ENCODE measurements at places on chromosomes 2 and 18.

- no peak for DNase-seq
These were observed 34.8 kb downstream of the SEMA4F start for GRCh38 chr2:74688881-74689280.

GRCh38 chr2:167787021-167787420 lies 460.4 kb downstream of the STK39 start:
- DNase-seq = no peak

DNA sequence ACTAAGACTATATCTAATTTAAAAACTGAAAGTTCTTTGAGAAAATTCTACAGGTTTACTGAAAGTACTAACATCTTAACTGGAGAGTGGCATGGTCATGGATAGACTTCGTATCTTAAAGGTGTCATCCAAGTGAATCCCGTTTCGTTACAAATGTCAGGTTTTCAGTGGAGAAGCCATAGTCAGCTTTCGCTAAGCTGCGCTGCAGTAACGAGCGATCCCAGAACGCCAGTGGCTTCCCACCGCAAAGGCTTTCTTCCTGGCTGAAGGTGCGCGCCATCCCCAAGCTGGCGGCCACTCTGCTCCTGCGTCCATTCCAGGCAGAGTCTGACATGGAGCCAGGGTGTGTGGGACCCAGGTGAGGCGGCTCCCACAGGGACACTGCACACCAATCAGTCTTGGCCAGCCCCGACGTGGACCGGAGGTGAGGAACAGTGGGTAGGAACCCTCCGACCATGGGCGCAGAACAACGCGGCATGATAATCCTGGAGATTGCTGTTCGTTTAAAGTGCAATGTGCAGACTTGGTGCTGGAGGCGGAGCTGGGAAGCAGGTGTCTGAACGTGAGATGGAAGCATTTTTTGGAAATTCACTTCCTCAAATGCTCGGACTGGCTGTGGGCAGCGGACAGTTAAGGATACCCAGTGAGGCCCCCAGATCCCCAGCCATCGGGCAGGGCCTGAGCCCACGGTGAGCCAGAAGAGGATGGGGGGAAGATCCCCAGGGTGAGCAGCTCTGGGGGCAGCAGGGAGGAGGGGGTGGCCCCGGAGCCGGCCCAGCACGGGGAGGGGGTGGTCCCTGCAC lies 27.8 kb upstream of the KCNG2 start:
- no peak for DNase-seq

GRCh38 chr18:55633032-55633431 lies 45.0 kb upstream of the TCF4 start:
- no peak for DNase-seq

- no peak for DNase-seq
These were observed 126.7 kb downstream of the GALNT14 start for GRCh38 chr2:31011587-31011986.

GRCh38 chr18:26335156-26335555 lies 108.9 kb downstream of the TAF4B start:
- DNase-seq = no peak

GRCh38 chr18:50356036-50356945 lies 18.6 kb upstream of the SKA1 start:
- peak; percentile 37 for DNase-seq

GRCh38 chr18:581096-581495 lies 916 bp downstream of the CETN1 start:
- DNase-seq = no peak
